ENCODE measurements at places on chromosomes 4 and X.

DNA sequence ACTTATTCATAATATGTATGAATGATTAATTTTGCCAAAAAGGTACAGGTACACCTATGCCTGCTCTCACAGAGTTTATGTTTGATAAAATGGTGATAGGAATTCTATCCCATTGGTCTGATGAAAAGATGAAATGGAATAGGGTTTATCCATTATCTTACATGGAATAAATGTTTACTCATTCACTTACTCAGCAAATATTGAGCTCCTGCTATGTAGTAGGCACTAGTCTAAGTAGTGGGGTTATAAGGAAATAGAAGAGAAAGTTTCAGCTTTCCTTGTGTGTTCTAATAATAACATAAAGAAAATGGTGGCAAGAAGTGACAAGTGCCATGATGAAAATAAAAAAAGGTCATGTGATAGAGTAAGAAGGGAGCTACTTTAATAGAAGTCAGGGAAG, 12.4 kb upstream of the SLC10A7 start:
- no peak for DNase-seq

DNA sequence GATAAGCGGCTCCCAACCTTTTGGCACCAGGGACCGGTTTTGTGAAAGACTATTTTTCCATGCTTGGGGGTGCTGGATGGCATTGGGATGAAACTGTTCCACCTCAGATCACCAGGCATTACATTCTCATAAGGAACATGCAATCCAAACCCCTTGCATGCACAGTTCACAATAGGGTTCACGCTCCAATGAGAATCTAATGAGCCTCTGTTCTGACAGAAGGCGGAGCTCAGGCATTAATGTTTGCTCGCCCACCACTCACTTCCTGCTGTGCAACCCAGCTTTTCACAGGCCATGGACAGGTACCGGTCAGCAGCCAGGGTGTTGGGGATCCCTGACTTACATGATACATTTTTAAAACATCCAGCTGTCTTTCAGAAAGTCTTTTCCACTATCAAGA, 187.3 kb downstream of the SLC39A8 start:
- DNase-seq: no peak

GRCh38 chr4:78428996-78429395, 122.6 kb upstream of the ANXA3 start:
- no peak for DNase-seq

- no peak for DNase-seq
These were observed 210.7 kb downstream of the MAML3 start for GRCh38 chr4:139943277-139943676.

GRCh38 chr4:111542056-111542455, 603.2 kb upstream of the FAM241A start:
- DNase-seq: no peak

- DNase-seq: no peak
These were observed 271.2 kb downstream of the NLGN4X start for GRCh38 chrX:5957506-5957905.

- DNase-seq: no peak
These were observed 66.9 kb upstream of the DAPP1 start for GRCh38 chr4:99749445-99750391.

- no peak for DNase-seq
These were observed 35.0 kb upstream of the CLCN4 start for GRCh38 chrX:10121787-10122186.

GRCh38 chr4:21554066-21554465, 394.5 kb downstream of the KCNIP4 start:
- DNase-seq: no peak

DNA sequence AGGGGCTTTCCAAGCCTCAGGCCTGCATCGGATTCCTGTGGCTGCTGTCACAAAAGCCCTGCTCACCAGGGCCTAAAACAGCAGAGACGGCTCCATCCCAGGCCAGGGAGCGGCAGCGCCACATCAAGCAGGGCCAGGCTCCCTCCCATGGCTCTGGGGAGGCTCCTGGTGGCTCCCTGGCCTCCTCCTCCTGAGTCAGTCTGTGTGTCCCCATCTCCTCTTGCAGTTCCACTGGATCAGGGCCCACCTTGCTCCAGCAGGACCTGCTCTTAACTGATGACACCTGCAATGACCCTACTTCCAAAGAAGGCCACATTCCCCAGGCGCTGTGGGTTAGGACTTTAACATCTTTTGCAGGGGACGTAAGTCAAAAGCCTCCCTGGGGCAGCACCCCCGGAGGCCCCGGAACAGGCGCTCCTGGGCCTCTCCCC, 51.9 kb downstream of the CPZ start:
- DNase-seq: no peak
